ENCODE measurements at places on chromosomes 1 and 21.

DNA sequence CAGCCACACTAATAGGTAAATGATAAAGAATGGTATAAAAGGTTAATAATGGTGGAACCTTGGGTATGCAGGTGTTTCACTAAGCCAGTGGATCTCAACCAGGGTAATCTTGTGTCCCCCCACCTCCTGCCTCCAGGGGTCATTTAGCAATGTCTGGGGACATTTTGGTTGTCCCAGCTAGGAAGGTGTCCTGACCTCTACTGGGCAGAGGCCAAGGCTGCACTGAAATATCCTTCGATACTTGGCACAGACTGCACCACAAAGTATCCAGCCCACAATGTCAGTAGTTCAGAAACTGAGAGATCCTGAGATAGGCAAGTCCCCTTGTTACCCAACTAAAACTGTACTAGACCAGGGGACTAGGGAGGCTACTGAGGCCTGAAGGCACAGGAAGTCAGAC is 113.6 kb upstream of the TIAM1 start:
- no peak for DNase-seq

DNA sequence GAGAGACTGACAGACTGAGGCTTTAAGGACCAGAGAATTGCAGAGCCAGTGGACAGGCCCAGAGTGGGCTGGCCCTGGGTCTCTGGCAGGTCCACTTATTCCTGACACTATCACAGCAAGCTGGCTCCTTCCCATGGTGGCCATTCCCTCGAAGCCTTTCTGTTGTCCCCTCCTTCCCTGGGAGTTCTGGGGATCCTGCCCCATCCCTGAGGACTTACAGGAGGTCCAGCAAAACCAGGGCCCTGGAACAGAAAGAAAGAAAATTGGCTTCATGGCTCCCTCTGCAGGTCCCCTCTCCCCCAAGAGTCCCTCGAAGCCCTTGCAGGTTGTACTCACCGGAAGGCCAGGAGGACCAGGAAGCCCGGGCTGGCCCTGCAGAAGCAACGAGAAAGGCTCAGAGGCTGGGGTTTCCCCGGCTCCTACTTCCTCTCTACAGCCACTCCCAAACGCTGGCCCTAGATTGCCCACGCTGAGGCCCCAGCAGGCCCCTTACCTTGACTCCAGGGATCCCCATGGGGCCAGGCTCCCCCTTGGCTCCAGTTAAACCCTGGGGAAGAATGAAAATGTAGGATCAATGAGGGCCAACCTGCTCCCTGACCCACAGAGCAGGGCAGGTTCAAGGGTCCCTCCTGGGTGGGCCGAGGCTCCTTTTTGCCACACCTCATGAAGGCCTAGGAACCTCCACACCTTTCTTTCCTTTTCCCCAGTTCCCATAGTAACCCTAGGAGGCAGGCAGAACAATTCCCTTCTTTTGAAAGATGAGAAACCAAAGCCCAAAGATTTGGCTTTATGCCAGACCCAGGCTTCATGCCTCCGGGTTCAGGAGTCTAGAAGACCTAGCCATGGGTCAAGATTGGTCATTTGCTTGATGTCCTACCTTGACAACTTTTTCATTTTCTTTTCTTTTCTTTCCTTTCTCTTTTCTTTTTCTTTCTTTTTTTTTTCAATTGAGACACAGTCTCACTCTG is 4.6 kb downstream of the COL9A2 start:
- DNase-seq: peak; percentile 27

- no peak for DNase-seq
Measured at GRCh38 chr1:175493321-175494010, 249.9 kb downstream of the TNR start.

DNA sequence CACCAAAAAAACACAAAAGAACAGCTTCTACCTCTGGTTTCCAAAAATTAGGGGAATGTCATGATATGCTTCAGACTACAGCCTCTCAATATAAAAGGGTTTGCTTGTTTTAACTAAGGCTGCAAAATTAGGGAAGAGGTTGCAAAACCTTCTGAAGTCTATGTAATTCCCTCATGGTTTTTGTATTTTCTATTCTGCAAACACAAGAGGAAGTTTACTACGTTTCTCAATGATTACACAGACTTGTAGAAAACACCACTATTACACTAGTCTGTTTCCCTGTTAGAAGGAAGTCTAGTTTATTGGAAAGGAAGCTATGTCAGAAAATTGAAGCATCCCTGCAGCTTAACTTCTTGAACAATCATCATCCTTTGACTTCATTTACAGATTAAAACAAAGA is 229.7 kb upstream of the FMN2 start:
- DNase-seq: no peak

GRCh38 chr1:58785442-58786058 is 1.7 kb upstream of the JUN start:
- DNase-seq: peak; percentile 28

DNA sequence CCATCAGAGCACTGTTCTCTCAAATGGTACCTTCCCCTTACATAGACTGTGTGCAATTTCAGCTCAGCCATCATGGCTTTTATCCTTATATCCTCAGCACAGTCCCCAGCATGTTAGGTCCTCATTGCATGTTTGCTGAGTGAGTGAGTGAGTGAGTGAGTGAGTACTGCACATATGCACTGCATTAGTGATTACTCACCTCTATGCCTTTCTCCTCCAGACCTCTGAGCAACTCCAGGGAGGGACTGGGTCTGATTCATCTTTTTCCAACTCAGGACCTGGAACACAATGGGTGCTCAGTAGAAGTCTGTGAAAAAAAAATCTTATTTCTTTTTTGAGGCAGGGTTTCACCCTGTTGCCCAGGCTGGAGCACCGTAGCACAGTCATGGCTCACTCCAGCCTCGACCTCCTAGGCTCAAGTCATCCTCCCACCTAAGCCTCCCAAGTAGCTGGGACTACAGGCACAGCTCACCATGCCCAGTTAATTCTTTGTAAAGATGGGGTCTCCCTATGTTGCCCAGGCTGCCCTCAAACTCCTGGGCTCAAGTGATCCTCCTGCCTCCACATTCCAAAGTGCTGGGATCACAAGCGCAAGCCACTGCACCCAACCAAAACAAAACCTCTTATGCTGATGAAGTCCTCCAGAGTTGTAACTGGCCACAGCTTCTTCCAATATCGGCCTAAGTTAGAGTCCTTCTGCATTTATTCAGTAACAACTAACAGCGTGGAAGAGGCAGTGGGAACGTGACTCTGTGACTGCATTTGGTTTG is 23.7 kb downstream of the RNU5D-1 start:
- DNase-seq: no peak

- peak; percentile 32 for DNase-seq
Measured at GRCh38 chr1:160400223-160400645, at the start of gene VANGL2. Gene VANGL2 (plus strand): TSS chr1:160400564. CDS start chr1:160415838, 15,274 bp downstream.

DNA sequence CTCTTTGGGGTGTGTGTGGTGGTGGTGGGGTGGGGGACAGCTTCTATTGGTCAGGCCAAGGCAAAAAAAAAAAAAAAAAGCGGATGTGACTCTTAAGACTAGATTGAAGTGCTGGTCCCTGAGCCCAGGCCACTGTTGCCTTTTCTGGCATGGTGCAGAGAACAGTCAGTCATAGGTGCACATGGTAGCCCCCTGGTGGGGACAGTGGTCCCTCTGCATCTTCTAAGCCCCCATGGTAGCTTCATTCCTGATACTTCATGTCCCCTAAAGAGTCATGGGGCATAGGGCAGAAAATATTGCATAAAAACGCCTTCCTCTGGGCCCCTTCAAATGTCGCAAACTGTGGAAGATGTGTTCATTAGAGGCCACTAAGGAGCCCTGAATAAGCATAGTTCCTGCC is 371.8 kb downstream of the NPHP4 start:
- DNase-seq: peak; percentile 0

GRCh38 chr1:938088-938683 is 14.5 kb downstream of the SAMD11 start:
- DNase-seq: no peak

DNA sequence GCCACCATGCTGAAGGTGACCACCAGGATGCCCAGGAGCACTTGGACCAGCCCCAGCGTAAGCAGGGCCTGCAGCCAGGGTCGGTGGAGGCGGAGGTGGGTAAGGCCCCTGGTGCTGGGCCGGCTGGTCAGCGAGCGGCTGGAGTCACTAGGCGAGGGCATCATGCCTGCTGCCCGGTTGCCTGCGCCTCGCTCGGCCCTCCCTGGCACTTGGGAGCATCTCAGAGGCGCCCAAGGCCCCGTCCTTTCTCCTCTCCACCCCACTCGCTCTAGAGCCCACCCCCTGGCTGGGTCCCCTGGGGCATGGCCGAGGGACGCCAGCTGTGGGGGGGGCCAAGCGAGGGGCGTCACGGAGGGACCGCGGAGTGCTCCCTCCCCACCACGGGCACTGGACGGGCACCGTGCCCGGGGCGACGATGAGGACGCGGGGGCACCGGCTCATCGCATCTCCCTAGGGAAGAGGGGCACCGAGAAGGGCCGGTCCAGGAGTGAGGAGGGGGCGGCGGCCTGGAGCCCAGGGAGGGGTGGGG is 505 bp downstream of the ENTREP3 start:
- no peak for DNase-seq

DNA sequence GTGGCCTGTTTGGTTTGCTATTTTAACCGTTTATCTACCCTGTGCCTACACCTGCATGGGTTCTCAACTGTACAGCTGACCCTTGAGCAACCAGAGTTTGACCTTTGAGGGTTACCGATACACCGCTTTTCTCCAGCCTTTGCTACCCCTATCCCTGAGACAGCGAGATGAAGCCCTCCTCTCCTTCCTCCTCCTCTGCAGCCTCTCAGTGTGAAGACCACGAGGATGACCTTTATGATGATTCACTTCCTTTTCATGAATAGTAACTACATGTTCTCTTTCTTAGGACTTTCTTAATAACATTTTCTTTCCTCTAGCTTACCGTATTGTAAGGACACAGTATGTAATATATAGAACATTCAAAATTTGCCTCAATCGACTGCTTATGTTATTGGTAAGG is 14.5 kb upstream of the RNF187 start:
- no peak for DNase-seq

GRCh38 chr1:86228546-86228945 is 72.0 kb upstream of the COL24A1 start:
- no peak for DNase-seq

GRCh38 chr21:39535646-39536437 is 76.9 kb upstream of the B3GALT5 start:
- DNase-seq: no peak

DNA sequence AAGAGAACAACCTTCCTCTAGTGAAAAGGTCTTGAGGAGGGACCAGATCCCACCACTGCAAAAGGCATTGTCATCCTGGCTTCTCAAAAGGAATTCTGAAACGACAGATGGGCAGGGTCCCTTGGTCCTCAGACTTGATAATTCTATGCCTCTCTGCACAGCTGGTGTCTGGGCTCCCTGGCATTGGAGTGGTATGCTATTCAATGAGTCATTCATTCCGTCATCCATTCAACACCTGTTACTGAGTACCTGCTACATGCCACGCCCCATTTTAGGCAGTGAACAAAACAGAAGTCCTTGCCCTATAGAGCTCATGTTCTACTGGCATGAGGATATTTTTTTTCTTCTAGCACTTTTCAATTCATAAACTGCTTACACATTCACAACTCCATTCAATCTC is 45.8 kb upstream of the HMGB4 start:
- DNase-seq: no peak

GRCh38 chr1:34398241-34398915 is 221.7 kb downstream of the C1orf94 start:
- DNase-seq: no peak

DNA sequence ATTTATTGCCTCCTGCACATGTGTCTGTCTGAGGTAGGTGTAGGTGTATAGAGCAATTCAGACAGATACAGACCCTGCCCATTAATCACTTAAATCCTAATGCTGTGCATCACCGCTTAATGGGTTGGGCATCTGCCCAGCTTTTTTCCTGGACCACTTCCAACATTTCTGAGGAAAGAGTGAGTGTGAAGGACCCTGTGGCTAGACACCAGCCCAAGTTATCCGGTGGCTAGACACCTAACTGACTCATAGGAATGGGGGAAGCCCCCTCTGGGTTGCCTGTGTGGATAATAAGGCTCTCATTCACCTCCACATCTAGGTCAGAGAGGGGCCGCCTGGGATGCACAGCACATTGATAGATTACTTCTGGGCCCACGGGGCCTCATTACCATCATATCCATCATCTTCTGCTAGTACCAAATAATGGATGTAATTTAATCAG is 121.1 kb upstream of the RAVER2 start:
- DNase-seq: peak; percentile 15

- DNase-seq: no peak
Measured at GRCh38 chr1:224287714-224288113, 42.3 kb downstream of the NVL start.

- DNase-seq: no peak
Measured at GRCh38 chr1:201763455-201764140, 65.4 kb upstream of the IPO9 start.

DNA sequence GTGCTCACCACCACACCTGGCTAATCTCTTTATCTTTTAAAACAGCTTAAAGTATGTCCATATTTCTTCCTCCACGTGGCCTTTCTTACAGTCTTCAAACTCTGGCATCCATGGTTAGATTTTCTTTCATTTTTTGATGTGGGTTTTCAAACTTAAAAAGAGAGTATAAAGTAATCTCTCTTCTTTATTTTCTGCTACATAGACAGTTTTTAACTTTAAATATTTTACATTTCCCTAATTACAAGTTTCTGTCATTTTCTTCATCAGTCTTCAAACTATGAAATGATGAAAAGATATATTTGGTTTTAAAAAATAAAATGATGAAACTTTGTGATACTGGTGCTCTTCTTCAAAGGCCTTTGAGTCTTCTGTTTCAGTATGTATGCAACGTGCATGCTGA is 143.5 kb upstream of the ESRRG start:
- no peak for DNase-seq

- no peak for DNase-seq
Measured at GRCh38 chr1:44316231-44316759, 38.8 kb downstream of the ERI3 start.
